Stimulated activated CD8-positive, alpha-beta memory T cell treated with anti-CD3 and anti-CD28 coated beads, Interleukin-2, amount 100 ng/mL, for 48 hours (primary cell): ENCODE measurements at places on chromosomes 5 and 9.

GRCh38 chr9:136863623-136864273 lies 2.4 kb downstream of the EDF1 start:
- DNase-seq: no peak

- no peak for DNase-seq
These were observed 263.9 kb upstream of the TRPC7 start for GRCh38 chr5:136629125-136629792.

- no peak for DNase-seq
These were observed 11.3 kb upstream of the IL6ST start for GRCh38 chr5:56006094-56006493.

GRCh38 chr5:10311595-10312425 lies 4.1 kb upstream of the CMBL start:
- no peak for DNase-seq

- no peak for DNase-seq
These were observed 104.2 kb downstream of the TRIM32 start for GRCh38 chr9:116791326-116791725.
